ENCODE measurements at places on chromosomes 12 and 14. TPM values are rescaled to one million over a fixed set of nuclear protein-coding genes. Genes with fewer than 3 reads are reported as not detected.

- H3K4me3 ChIP-seq: peak overlapping the region; percentile 98
- peaks cover 3% of the 10 kb centered on the region for H3K36me3 ChIP-seq
- H3K4me1 ChIP-seq: peaks cover 23% of the 10 kb centered on the region
- peaks cover 8% of the 10 kb centered on the region for H3K27me3 ChIP-seq
- H3K27ac ChIP-seq: peak overlapping the region; percentile 61
Observed at GRCh38 chr12:65741656-65742017, 82.6 kb upstream of the HMGA2 start.

DNA sequence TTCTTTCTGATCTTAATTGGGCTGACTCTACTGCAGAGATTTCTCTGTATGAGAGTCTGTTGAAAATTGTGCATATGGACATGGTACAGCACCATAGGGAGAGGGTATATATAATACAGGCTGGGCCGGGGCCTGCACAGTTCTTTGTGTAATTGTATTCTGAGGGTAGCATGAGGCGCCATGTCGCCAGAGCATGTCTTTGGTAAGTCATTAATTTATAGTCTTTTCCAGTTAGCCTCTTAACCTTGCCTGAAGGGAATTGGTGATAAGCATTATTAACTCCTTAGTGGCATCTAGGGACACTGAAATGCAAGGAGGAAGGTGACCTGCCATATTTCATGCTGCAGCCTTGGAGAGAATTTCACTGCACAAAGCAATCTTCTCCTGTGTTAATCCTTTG is 569.9 kb downstream of the TMTC2 start:
- H3K36me3 ChIP-seq: no peaks in the 10 kb centered on the region
- no peak overlapping the region for H3K27ac ChIP-seq
- H3K4me1 ChIP-seq: no peaks in the 10 kb centered on the region
- no peak overlapping the region for H3K4me3 ChIP-seq

GRCh38 chr12:19285793-19286448 is 153.4 kb upstream of the AEBP2 start:
- H3K27ac ChIP-seq: no peak overlapping the region
- H3K27me3 ChIP-seq: peaks cover 1% of the 10 kb centered on the region
- no peak for DNase-seq
- H3K4me1 ChIP-seq: no peaks in the 10 kb centered on the region
- peaks cover 4% of the 10 kb centered on the region for H3K36me3 ChIP-seq

Gene ING4
- 41.3 TPM for total RNA-seq

Gene MMP17
- 6.3 TPM for total RNA-seq

GRCh38 chr14:35341751-35342488 is 49.7 kb downstream of the PSMA6 start:
- no peak overlapping the region for H3K27ac ChIP-seq
- H3K27me3 ChIP-seq: peaks cover 4% of the 10 kb centered on the region
- no peak overlapping the region for H3K4me3 ChIP-seq
- H3K36me3 ChIP-seq: no peaks in the 10 kb centered on the region
- DNase-seq: no peak

- no peak overlapping the region for H3K4me3 ChIP-seq
- DNase-seq: no peak
- H3K27me3 ChIP-seq: peaks cover 7% of the 10 kb centered on the region
- no peak overlapping the region for H3K27ac ChIP-seq
- H3K36me3 ChIP-seq: peaks cover 7% of the 10 kb centered on the region
Observed at GRCh38 chr12:132458846-132459641, 30.9 kb upstream of the FBRSL1 start.

- no peak overlapping the region for H3K27ac ChIP-seq
- DNase-seq: no peak
- H3K4me3 ChIP-seq: no peak overlapping the region
- no peaks in the 10 kb centered on the region for H3K36me3 ChIP-seq
Observed at GRCh38 chr12:103640831-103641230, 53.8 kb downstream of the STAB2 start.

Gene INHBE
- not detected for total RNA-seq

Gene ACRBP
- 19.3 TPM for total RNA-seq

DNA sequence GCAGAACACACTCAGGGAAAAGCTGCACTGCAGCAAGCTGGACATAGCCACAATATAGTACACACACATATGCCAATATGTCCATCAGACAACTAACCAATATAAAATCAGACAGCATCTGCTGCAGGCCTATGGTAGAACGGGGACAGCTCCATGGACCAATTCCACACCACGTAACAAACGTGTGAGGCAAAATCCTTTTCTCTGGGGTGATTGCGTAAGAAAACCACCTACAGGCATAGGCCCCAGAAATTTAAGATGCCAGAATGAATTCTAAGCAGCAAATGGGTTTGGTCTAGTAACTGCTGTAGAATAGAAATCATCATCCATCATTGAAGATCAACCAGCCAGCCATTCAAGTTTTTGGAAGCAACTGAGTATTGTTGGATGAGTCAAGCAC is 368.9 kb upstream of the TMPO start:
- no peak for DNase-seq
- no peak overlapping the region for H3K4me3 ChIP-seq
- no peaks in the 10 kb centered on the region for H3K36me3 ChIP-seq
- no peaks in the 10 kb centered on the region for H3K27me3 ChIP-seq
- H3K4me1 ChIP-seq: no peaks in the 10 kb centered on the region
- H3K27ac ChIP-seq: no peak overlapping the region

GRCh38 chr14:23602181-23603095 is 23.8 kb upstream of the JPH4 start:
- peaks cover 1% of the 10 kb centered on the region for H3K27me3 ChIP-seq
- H3K36me3 ChIP-seq: no peaks in the 10 kb centered on the region
- H3K4me3 ChIP-seq: no peak overlapping the region
- H3K4me1 ChIP-seq: no peaks in the 10 kb centered on the region
- no peak for DNase-seq
- no peak overlapping the region for H3K27ac ChIP-seq

Gene MUCL1
- total RNA-seq: 15.4 TPM

DNA sequence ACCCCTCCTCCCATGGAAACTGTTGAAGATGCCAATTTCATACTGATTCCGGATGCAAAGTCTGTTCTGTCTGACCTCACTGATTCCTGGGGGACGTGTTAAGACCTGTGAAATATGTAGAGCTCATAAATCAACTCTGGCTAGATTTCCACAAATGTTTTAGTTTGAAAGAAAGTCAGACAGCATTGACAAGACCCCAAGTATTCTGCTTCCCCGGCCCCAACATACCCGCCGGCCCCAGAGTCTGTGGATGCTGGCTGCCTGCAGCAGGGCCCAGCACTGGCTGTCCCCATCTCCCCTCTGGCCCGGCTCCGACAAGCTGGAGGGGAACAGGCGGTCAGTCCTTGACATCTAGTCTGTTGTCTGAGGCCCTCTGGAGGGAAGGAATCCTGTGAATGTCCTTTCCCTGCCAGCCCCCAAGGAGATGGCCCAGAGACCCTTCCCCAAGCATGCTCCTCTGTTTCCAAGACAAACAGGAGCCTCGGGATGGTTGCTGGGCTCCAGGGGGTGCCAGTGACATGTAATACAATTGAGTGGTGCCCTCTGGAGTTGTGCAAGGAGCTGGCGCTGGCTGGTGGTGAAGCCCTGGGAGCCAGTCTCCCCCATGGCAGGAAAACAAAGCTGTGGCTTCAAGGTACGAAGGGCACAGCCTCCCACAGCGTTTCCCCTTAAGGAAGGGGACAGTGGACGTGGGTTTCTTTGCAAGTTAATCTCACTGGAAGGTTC is 22.3 kb downstream of the FBLN5 start:
- no peaks in the 10 kb centered on the region for H3K36me3 ChIP-seq
- DNase-seq: no peak
- no peak overlapping the region for H3K27ac ChIP-seq

Data from endothelial cell (in vitro differentiated cells).